ENCODE measurements at places on chromosomes 2 and 18. TPM values are rescaled to one million over a fixed set of nuclear protein-coding genes. Genes with fewer than 3 reads are reported as not detected.

DNA sequence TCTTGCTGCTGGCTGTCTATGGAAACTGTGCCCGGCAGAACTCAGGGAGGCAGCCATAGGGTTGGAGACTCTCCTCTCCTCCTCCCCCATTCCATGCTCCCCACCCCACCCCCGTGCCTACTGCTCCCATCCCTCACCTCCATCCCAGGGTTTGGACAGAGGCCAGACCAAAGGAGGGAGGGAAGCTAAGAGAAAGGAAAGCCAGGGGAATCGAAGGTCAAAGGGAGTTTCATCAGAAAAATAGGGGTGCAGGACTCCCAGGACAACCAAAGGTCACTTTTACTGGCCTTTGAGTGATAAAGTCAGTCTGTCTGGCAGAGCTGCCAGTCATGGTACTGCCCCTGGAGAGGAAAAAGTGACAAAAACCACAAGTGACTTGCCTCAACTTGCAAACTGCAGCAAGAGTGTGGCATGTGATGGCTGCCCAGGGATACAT is 187.3 kb upstream of the CTAGE1 start:
- DNase-seq = no peak

DNA sequence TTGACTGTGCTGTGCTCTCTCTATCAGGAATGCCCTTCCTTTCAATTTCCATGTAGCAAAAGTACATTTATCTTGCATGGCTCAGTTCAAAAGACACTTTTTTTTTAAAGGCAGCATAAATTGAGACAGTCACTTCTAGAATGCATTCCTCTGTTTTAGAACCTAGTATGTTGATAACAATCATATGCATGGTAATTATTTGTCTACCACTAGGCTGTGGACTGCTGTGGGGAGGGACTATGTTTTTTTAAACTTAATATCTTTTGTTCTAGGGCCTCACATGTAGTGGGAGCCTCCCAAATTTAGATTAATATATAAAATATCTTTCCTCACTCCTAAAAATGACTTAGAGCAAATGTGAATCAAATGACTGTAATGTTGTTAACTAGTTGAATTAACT is 269.9 kb downstream of the MEIS1 start:
- no peak for DNase-seq

DNA sequence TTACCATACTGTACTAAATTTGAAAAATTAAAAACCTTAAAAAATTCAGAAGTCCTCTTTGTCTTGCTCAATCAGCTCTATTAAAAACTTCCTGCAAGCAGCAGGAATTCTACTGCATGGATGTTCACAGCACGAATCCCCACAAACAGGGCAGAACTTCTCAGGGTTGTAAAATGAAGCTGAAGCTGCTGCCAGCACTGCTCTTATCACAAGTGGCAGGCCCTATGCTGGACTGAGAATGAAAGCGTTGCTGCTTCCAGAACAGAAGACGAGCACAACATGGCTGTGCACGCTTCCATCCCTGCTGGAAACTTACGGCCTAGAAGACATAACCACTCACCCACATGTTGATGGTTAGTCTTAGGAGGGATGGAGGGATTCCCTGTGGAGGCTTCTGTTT is 134.0 kb downstream of the RAB3GAP1 start:
- no peak for DNase-seq

DNA sequence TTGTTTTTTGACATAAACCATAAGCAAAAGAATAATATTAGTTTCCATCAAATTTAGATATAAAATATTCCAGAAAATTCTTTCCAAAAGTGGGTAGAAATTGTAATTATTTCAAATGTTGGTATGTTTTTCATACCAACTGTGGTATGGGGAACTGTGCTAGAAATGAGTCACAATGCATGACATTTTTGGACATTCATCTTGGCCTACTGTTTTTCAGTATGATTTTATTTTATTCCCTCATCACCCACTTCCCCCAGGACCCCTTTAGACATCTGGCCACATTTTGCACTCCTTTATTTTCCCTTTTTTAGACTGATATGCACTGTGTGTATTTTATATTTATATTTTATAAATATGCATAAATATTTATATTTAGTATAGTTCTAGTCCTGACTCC is 97.1 kb downstream of the DPP4 start:
- no peak for DNase-seq

- no peak for DNase-seq
Observed at GRCh38 chr2:135651717-135652116, 89.9 kb upstream of the UBXN4 start.

DNA sequence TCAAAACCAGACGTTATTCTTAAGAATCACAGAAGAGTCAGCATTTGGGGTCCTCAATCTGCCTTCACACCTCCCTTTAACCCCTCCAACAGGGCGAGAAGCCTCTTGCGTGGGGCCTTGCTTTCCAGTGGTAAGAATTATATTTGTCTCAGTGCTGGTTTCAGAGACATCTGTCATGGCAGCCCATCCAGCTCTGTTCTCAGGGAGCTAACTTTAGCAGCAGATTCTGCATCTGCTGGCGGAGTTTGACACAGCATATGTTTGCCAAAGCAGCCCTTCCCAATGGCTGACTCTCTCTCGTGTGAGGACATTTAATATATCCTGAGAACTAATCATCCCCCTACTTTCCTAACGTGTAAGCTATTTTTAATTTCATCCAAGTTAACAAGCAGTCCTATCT is 91.5 kb upstream of the BCL11A start:
- peak; percentile 48 for DNase-seq

DNA sequence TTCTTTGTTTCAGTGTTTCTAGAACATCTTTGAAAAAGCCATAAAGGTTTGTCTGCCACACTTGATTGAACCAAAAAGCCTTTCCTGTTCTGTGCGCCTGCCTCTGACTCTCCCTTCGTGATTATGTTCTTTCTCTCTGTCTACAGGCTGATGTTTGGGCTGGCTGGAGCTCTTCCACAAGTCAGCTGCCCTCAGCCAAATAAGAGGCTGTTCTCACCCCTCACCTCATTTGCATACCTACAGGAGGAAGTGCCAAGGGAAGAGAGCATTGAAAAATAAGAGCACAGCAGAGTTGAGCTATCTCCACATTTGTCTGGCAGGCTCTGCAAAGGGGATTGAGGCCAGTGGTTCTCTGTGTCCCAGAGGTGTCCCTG is 15.8 kb downstream of the INPP5D start:
- DNase-seq = no peak

DNA sequence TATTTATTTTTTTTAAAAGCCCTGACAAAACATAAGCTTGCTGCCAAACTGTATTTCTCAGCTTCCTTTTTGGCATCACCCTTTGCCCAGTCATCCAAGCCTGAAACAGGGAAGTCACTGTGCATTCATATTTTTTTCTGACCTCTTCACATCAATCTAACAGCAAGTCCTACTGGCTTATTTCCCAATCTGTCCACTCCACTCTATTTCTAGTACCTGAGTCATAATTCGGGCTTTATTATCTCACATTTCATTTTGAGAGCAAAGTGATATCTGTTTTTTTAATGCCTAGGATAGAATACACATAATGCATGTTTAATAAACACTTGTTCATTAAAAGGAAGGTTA is 5.1 kb downstream of the HNMT start:
- no peak for DNase-seq

DNA sequence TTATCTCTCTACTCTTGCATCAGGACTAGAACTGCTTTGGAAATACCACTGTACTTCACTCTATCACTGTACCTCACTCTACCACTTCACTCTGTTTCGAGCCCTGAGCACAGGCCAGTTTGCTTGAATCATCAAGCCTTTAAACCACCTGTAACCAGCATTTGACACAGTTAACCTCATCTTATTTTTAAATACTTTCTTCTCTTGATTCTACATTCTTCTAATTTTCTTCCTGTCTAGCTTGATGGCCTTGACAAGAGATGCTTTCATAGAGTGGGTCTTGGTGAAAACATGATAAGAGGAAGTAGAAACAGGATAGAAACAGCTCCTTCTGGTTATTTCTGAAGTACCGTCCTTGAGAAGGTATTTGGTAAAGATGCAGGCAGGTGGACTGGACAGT is 78.1 kb downstream of the SPIRE1 start:
- no peak for DNase-seq

GRCh38 chr18:63309422-63309821 is 10.1 kb downstream of the BCL2 start:
- no peak for DNase-seq

The SCN2A gene
- total RNA-seq = 219 TPM

The ZNF804A gene
- 15.6 TPM for total RNA-seq

The TEKT4 gene
- total RNA-seq = 0.31 TPM

The ATOH8 gene
- total RNA-seq = 3.0 TPM

The ALPG gene
- not detected for total RNA-seq

The THOC1 gene
- 117 TPM for total RNA-seq
